ENCODE measurements at places on chromosomes 12 and 14.

- no peak for DNase-seq
Measured at GRCh38 chr12:50231346-50231745, 52.0 kb downstream of the LIMA1 start.

GRCh38 chr14:21231020-21231652 is 38.1 kb downstream of the HNRNPC start:
- DNase-seq = no peak

DNA sequence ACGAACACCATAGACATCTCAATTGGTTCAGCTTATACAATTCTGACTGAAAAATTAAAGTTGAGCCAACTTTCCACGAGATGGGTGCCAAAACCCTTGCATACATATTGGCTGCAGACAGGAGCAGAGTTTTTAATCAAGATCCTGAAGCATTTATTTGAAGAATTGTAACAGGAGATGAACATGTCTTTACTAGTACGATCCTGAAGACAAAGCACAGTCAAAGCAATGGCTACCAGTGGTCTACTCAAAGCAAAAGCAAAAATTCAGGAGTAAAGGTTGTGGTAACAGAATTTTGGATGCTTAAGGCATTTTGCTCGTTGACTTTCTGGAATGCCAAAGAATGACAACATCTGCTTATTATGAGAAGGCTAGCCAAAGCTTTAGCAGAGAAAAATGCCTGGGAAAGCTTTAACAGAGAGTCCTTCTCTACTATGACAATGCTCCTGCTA is 20.7 kb downstream of the ZDHHC17 start:
- no peak for DNase-seq

GRCh38 chr12:51364001-51364400 is 17.5 kb upstream of the CELA1 start:
- DNase-seq = no peak

- DNase-seq = no peak
Measured at GRCh38 chr12:67320614-67321295, 51.6 kb downstream of the CAND1 start.

- no peak for DNase-seq
Measured at GRCh38 chr12:132138941-132139871, 4.9 kb downstream of the DDX51 start.

DNA sequence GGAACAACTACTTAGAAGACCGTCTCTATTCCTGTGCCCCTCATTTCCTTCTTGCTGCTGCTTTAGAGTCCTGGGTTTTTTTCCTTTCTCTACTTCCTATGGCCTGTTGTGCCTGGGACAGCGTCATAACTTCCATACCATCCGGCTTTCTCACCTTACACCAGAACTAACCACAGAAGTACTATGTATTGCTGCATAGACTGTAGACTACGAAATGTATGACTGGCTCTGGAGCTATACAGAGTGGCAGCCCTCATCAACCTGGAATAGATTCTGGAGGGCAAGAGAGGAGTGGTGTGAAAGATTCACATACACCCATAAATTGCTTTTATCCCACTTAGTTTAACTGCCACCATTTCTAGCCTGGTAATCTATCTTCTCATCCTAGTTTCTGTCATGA is 16.9 kb upstream of the SRP54 start:
- DNase-seq = no peak

- DNase-seq = no peak
Measured at GRCh38 chr12:108570743-108571608, 8.6 kb downstream of the ISCU start.

DNA sequence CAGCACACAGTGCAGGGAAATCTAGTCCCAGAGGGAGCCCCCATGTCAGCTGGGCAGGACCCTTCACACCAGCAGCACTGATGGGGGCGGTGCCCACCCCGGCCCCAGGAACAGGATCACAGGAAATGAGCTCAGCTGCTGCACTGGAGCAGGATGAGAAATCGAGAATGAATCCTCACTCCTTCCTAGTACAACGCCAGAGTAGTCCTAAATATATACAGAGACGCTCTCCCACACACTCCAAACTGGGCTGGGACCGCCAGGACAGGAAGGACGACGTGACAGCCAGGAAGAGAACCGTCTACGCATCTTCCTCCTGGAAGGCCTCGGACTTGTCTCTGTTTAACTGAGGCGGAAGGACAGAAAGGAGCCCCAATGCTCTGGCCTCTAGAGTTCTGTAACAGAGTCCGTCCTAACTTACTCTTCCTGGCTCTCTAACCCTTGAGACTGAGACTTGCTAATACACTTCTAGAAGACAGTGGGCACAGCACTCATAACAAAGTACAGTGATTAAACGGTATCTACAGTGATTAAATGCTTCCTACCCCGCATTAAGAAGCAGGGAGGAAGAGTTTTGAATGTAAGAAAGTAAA is 33.4 kb downstream of the CDC42BPB start:
- DNase-seq = no peak

DNA sequence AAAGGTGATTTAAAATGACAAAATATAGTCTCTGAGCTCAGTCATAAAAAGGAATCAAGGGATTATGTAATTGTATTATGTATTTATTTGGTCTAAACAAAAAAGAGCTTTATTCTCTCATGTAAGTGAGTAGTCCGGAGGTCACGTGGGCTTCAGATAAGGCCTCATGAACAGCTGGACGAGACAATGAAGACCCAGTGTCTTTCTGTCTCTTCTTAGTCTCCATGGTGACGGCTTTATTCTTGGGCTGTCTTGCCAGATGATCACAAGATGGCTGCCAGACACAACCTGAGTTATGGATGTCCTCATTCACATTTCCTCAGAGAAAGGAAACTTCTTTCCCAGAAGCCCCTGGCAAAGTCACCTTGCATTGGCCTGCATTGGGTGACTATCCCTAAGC is 98.6 kb downstream of the ARF6 start:
- no peak for DNase-seq
